ENCODE measurements at places on chromosomes 12 and 14. TPM values are rescaled to one million over a fixed set of nuclear protein-coding genes. Genes with fewer than 3 reads are reported as not detected.

GRCh38 chr12:132488127-132489077 lies 1.5 kb upstream of the FBRSL1 start:
- no peak for DNase-seq
- H3K27me3 ChIP-seq = no peaks in the 10 kb centered on the region
- no peaks in the 10 kb centered on the region for H3K36me3 ChIP-seq
- peaks cover 39% of the 10 kb centered on the region for H3K4me1 ChIP-seq

- no peaks in the 10 kb centered on the region for H3K36me3 ChIP-seq
- peak overlapping the region; percentile 9 for H3K4me3 ChIP-seq
- H3K27me3 ChIP-seq = peaks cover 78% of the 10 kb centered on the region
- H3K27ac ChIP-seq = no peak overlapping the region
- H3K4me1 ChIP-seq = peaks cover 41% of the 10 kb centered on the region
Observed at GRCh38 chr12:53989227-53990113, 4.5 kb downstream of the HOXC10 start.

DNA sequence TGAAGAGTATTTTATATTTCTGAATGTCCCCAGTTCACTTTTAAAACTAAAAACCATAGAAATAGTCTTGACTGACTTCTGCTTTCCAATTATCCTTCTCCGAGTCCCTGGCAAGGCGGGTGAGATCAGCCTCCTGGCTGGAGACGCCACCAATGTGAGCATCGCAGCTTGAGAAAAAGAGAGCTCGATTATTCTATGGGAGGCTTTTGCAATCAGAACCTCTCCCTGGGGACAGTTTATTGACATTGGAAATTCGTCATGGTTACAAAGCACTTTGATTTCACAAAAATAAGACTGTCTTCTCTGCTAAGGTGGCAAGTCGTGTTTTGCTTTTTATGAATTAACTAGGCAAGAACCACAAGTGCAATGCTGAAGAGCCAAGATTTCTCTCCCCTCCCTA lies 23.6 kb upstream of the GPHB5 start:
- H3K27ac ChIP-seq = no peak overlapping the region
- no peaks in the 10 kb centered on the region for H3K4me1 ChIP-seq
- no peak overlapping the region for H3K4me3 ChIP-seq
- peaks cover 55% of the 10 kb centered on the region for H3K27me3 ChIP-seq
- H3K36me3 ChIP-seq = no peaks in the 10 kb centered on the region

DNA sequence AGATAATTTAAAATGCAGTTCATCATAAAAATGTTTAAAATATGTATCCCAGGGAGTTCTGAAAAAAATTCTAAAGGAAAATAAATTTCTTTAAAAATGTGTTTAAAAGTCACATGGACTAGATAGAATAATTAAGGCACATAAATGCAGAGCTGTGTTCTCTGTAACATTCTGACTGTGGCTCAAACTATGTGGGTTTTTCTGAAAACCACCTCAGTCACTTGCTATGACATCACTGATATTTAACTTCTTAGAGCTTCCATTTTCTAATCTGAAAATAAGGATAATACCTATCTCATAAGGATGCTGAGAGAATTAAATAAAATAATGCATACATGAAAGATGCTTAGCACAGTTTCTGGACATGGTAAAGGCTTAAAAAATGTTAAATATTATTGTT lies 107.3 kb downstream of the SLC41A2 start:
- H3K4me1 ChIP-seq = no peaks in the 10 kb centered on the region
- peaks cover 8% of the 10 kb centered on the region for H3K27me3 ChIP-seq
- no peak for DNase-seq
- H3K4me3 ChIP-seq = no peak overlapping the region
- no peaks in the 10 kb centered on the region for H3K36me3 ChIP-seq

DNA sequence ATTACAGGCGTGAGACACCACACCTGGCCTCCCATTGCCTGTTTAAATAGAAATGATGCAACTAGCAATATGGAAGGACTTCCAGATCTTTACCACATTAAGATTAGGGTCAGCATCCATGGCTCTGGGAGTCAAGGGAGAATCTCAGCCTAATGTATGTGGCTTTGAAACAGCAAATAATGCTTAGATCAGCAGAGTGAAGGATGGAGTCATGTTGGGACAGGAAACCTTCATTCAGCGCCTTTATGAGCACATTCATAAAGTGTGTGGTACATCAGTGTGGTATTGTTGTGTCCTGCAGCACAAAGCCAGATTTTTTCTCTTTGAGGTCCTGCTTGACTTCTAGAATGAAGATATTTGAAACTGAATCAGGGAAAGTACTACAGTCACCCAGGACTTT lies 15.3 kb upstream of the SPSB2 start:
- no peak overlapping the region for H3K27ac ChIP-seq
- DNase-seq = peak; percentile 47
- no peaks in the 10 kb centered on the region for H3K27me3 ChIP-seq
- H3K36me3 ChIP-seq = peaks cover 8% of the 10 kb centered on the region

- peak overlapping the region; percentile 91 for H3K4me3 ChIP-seq
- no peak for DNase-seq
- H3K36me3 ChIP-seq = peaks cover 7% of the 10 kb centered on the region
- no peaks in the 10 kb centered on the region for H3K27me3 ChIP-seq
- H3K27ac ChIP-seq = peak overlapping the region; percentile 94
Observed at GRCh38 chr12:123971770-123972456, 718 bp downstream of the CCDC92 start.

- no peaks in the 10 kb centered on the region for H3K27me3 ChIP-seq
- no peak for DNase-seq
- H3K36me3 ChIP-seq = no peaks in the 10 kb centered on the region
- no peak overlapping the region for H3K27ac ChIP-seq
- no peak overlapping the region for H3K4me3 ChIP-seq
Observed at GRCh38 chr12:131383291-131383690, 327.6 kb upstream of the SFSWAP start.

- peak overlapping the region; percentile 86 for H3K27ac ChIP-seq
- no peaks in the 10 kb centered on the region for H3K27me3 ChIP-seq
- peaks cover 6% of the 10 kb centered on the region for H3K36me3 ChIP-seq
- DNase-seq = no peak
Observed at GRCh38 chr14:100107236-100107635, 42.0 kb downstream of the EVL start.

GRCh38 chr12:90627180-90627896 lies 327.6 kb downstream of the CCER1 start:
- no peak for DNase-seq
- H3K27me3 ChIP-seq = no peaks in the 10 kb centered on the region
- H3K4me1 ChIP-seq = no peaks in the 10 kb centered on the region
- no peaks in the 10 kb centered on the region for H3K36me3 ChIP-seq
- H3K4me3 ChIP-seq = no peak overlapping the region

- peak; percentile 72 for DNase-seq
- H3K27me3 ChIP-seq = no peaks in the 10 kb centered on the region
- peak overlapping the region; percentile 93 for H3K4me3 ChIP-seq
- H3K4me1 ChIP-seq = peaks cover 36% of the 10 kb centered on the region
- peak overlapping the region; percentile 71 for H3K27ac ChIP-seq
Observed at GRCh38 chr12:121537814-121538698, 42.8 kb downstream of the KDM2B start.

DNA sequence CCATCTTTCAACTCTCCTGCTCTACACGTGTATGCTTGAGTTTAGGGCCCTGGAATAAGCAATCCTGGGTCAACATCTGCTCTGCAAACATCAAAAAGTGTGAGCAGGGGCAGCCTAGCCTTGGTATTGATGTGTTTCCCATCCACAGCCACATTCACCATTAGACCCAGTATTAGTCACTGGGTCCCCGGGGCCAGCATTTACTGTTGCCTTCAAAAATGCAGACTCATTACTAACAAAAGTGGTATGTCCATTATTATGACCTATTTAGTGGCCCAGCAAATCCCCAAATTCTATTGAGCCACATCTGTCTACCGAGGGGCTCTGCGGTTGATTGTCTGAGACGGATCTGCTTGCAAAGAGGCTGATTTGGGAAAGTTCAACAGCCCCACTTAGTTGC lies 661.8 kb downstream of the DIO2 start:
- H3K4me3 ChIP-seq = no peak overlapping the region
- no peak overlapping the region for H3K27ac ChIP-seq
- H3K4me1 ChIP-seq = no peaks in the 10 kb centered on the region
- DNase-seq = no peak
- H3K27me3 ChIP-seq = no peaks in the 10 kb centered on the region
- peaks cover 6% of the 10 kb centered on the region for H3K36me3 ChIP-seq

DNA sequence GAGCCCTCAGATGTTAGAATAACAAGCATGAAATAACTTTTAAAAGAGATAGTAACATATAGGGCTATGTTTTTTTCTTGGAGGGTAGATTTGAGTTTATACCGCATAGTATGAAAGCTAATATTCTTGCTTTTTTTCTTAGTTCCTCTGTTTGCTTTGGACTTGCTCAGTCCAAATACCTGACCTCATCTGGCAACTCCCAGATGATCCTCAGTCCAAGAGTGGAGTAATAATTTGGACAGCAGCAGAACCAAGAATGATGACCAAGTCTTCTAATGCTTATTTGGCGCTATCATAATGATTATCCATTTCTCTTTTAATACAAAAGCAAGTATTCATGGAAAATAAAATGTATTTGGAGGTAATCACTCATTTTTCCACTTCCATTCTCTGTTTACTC lies 45.6 kb downstream of the GUCY2C start:
- no peaks in the 10 kb centered on the region for H3K4me1 ChIP-seq
- no peak overlapping the region for H3K27ac ChIP-seq
- H3K4me3 ChIP-seq = no peak overlapping the region
- no peaks in the 10 kb centered on the region for H3K36me3 ChIP-seq
- DNase-seq = no peak

- peak overlapping the region; percentile 59 for H3K4me3 ChIP-seq
- no peaks in the 10 kb centered on the region for H3K27me3 ChIP-seq
- peaks cover 6% of the 10 kb centered on the region for H3K36me3 ChIP-seq
Observed at GRCh38 chr14:61578745-61579144, 116.6 kb upstream of the HIF1A start.

- peaks cover 2% of the 10 kb centered on the region for H3K27me3 ChIP-seq
- no peak overlapping the region for H3K4me3 ChIP-seq
- no peaks in the 10 kb centered on the region for H3K4me1 ChIP-seq
- no peaks in the 10 kb centered on the region for H3K36me3 ChIP-seq
- H3K27ac ChIP-seq = no peak overlapping the region
Observed at GRCh38 chr14:104319491-104320241, 181.3 kb downstream of the KIF26A start.

GRCh38 chr14:91272341-91273272 lies 28.1 kb upstream of the GPR68 start:
- no peak overlapping the region for H3K27ac ChIP-seq
- H3K36me3 ChIP-seq = peaks cover 5% of the 10 kb centered on the region
- DNase-seq = peak; percentile 60
- H3K4me3 ChIP-seq = no peak overlapping the region
- H3K27me3 ChIP-seq = no peaks in the 10 kb centered on the region

- H3K27ac ChIP-seq = no peak overlapping the region
- no peaks in the 10 kb centered on the region for H3K27me3 ChIP-seq
- no peaks in the 10 kb centered on the region for H3K4me1 ChIP-seq
- DNase-seq = no peak
- no peaks in the 10 kb centered on the region for H3K36me3 ChIP-seq
Observed at GRCh38 chr12:14308516-14308915, 57.0 kb upstream of the ATF7IP start.

DNA sequence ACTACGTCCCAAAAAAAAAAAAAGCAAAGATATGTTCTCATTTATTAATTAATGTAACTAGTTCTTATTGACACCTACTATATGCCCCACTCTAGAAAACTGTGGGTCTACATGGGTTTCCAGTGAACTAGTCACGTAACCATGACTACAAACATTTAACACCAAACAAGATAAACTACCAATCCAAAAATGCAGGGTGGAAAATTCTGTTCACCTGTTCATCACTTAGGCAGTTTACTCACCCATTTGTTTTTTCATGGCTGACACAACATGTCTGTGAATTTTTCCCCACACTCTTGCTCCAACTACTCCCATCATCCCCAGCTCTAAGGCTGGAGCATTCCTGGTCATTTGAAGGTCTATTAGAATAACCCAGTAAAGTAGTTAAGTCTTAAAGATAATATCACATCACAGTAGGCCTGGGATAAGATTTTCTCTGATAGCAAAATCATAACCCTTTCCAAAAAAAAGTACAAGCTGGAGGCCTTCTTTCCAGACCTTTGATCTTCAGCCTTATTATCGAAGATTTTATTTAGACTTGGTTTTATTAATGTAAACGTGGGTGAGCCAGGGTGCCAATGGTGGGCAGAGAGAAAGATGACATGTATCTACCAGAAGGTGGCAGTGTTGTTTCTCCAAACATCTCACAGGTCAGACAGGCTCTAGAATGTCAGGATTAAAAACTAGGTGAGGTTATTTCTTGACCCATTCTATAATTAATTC lies 61.6 kb upstream of the DAAM1 start:
- H3K27me3 ChIP-seq = peaks cover 45% of the 10 kb centered on the region
- no peak for DNase-seq
- no peak overlapping the region for H3K4me3 ChIP-seq

- no peak overlapping the region for H3K4me3 ChIP-seq
- DNase-seq = no peak
- no peaks in the 10 kb centered on the region for H3K27me3 ChIP-seq
- H3K4me1 ChIP-seq = no peaks in the 10 kb centered on the region
- no peaks in the 10 kb centered on the region for H3K36me3 ChIP-seq
- H3K27ac ChIP-seq = no peak overlapping the region
Observed at GRCh38 chr14:84592770-84593169, 937.2 kb upstream of the FLRT2 start.

DNA sequence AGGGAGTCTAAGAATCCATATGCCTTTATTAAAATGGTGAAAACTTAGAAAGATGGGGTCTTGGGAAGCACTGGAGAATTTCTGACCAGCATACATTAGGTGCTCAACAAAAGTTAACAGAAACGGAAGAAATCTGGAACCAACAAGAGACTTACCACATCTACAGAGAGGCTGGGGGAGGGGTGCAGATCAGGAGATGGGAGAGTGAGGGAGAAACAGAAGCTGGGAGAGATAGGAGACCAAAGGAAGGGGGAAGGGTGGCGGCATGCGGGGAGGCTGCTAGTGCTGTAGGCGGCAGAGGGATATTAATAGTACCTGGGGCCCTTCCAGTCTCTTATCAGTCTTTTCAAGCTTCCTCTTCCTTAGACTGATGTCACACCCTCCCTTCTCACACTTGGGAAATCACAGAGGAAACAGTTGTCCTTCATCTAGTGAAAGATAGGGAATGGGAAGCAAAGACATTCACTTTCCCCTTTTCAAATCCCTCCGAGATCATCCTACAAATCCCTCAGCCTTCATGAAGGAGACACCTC lies 18.1 kb downstream of the ZBTB39 start:
- no peak overlapping the region for H3K4me3 ChIP-seq
- no peaks in the 10 kb centered on the region for H3K36me3 ChIP-seq
- H3K4me1 ChIP-seq = peaks cover 13% of the 10 kb centered on the region

DNA sequence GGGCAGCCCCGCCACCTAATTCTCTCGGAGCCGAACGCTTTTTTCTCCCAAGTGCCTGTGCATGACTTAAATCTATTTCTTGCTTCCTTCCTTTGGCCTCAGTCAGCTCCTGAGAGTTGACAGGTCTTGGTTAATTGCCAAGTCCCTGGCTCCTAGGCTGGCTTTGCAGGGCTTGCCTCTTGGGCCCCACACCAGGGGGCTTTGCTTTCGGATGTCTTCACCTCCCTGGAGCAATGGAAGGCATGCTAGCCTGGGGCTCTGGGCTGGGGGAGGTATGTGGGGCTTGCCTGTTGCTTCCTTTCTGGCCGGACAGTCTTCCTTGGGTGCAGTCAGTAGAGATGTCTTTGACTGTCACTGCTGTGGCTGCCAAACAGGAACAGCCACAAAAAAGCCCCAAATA lies 2.2 kb upstream of the KRT80 start:
- no peak for DNase-seq
- H3K4me3 ChIP-seq = no peak overlapping the region
- H3K36me3 ChIP-seq = no peaks in the 10 kb centered on the region
- H3K4me1 ChIP-seq = no peaks in the 10 kb centered on the region

The CLMN gene
- 2.6 TPM for total RNA-seq

The KRT82 gene
- total RNA-seq = not detected

The CATSPERB gene
- total RNA-seq = not detected

The CCDC177 gene
- not detected for total RNA-seq

The EEF1AKMT3 gene
- 3.2 TPM for total RNA-seq

The C12orf50 gene
- total RNA-seq = not detected
